ENCODE measurements at places on chromosomes 11 and 22.

- no peak for DNase-seq
These were observed 59.5 kb downstream of the CDKN1C start for GRCh38 chr11:2825889-2826678.

GRCh38 chr22:27801616-27802345 lies at the start of gene MN1:
Gene MN1 (minus strand): TSS chr22:27801756. CDS start chr22:27800543, 1,213 bp downstream.
- DNase-seq: peak; percentile 15

- DNase-seq: no peak
These were observed 8.1 kb downstream of the DIXDC1 start for GRCh38 chr11:111945198-111945597.

- no peak for DNase-seq
These were observed 317.1 kb downstream of the NTM start for GRCh38 chr11:131687291-131688047.

GRCh38 chr11:81449588-81450156 lies 1284.0 kb downstream of the FAM181B start:
- no peak for DNase-seq

DNA sequence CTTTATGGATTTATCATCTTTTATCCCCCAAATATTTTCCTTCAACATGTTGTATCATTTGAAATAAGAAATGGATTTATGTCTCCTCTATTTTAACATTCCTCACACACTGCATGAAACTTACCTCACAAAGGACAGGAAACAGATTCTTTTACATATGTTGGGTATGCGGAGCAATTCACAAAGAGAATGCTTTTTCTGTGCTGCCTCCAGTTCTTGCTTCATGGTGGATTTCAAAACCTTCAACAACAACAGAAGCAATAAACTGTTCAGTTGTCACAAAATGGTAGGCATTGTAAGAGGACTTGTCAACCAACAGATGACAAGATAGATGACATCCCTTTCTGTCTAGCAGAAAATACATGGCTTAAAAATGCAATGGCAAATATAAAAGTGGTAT lies 36.5 kb upstream of the SLC22A24 start:
- no peak for DNase-seq

- no peak for DNase-seq
These were observed 8.0 kb downstream of the SPTBN2 start for GRCh38 chr11:66720899-66721470.

- DNase-seq: peak; percentile 93
These were observed at the start of gene NF2 for GRCh38 chr22:29603358-29604075. Gene NF2 (plus strand): TSS chr22:29603633. CDS start chr22:29603999, 366 bp downstream.

DNA sequence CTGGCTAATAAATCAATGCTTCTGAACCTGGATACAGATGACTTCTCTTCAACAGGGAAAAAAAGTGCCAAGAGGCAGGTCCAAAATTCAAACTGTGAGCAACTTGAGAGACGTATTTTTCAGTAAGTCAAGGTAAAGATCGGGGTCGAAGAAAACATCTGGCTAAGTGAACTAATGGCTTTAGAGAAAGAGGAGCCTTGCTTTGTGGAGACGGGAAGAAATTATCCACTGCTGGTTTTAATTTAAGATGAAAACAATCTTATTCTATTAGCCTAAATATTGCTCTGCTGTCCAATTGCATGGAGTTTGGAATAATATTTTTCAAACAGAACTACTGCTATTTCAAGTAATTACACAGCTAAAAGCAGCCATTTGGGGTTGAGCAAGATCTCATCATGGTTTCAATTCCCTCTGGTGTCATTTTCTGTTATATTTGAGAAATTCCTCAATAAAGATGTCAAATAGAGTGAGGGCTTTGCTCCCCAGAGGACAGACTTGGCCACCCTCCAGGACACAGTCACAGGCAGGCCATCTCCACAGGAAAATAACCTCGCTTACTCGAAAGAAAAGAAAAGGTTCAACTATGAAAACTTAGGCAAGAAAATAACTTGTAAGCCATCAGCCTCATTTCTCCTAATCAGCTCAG lies 29.8 kb downstream of the SCUBE1 start:
- no peak for DNase-seq

DNA sequence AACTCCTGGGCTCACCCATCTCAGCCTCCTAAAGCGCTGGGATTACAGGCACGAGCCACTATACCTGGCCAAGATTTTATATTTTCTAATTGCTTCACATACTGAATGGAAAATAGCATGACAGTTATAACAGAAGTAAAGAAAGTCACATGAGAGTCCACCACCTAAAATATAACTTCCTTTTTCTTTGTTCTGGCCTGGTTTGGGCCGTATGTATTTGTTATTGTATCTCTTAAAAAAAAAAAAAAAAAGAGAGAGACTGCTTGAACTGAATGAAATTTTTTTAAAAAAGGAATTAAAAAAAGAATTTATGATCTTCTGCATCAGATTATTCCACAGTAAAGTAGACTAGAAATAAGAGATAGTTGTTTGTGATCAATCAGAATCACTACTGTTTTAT lies 86.0 kb upstream of the GRIK4 start:
- no peak for DNase-seq

Data from activated T-helper 1 cell treated with anti-CD3 and anti-CD28 coated beads, Interleukin-2, amount 50 U/mL, for 16 hours (primary cell).